ENCODE measurements at places on chromosomes 11 and 22. TPM values are rescaled to one million over a fixed set of nuclear protein-coding genes. Genes with fewer than 3 reads are reported as not detected.

GRCh38 chr11:66789097-66789890 lies 53.9 kb upstream of the RCE1 start:
- H3K4me1 ChIP-seq = no peaks in the 10 kb centered on the region
- no peak for DNase-seq
- H3K36me3 ChIP-seq = no peaks in the 10 kb centered on the region

DNA sequence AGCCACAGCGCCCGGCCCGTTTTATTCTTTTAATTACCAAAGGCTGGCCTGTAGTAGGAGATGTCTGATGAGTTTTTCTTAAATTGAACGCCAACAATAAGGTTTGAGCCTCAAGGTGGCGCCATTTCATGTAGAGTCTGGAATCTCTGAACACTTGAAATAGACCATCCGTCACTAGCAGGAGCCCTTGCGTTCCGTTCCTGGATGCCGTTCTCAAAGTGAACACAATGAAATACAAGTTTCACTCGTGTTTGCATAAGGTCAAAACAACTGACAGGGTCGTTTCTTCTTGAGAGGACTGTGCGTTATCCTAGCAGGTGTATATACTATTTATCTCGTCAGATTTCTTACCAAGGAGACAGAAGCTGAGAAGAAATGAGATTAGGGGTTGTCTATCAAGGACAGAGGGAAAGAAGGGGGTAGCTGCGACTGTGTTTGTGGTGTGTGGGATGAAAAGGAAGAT lies 18.7 kb upstream of the SCGB1D1 start:
- no peaks in the 10 kb centered on the region for H3K36me3 ChIP-seq
- H3K27me3 ChIP-seq = peaks cover 4% of the 10 kb centered on the region
- DNase-seq = peak; percentile 91
- no peaks in the 10 kb centered on the region for H3K4me1 ChIP-seq

DNA sequence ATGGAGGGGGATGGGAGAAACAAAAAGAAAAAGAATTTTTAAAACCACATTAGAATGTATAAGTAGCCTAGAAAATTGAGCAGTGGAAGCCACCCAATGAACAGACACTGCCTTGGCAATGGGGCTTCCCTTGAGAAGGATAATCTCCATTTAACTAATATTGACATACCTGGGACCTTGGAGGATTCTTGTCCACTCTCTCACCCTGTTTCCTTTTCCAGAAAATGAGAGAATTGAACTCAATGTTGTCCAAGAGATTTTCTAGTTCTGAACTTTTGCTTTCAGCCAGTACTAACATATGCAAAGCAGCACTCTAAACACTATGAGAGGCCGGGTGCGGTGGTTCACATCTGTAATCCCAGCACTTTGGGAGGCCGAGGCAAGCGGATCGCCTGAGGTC lies 524 bp downstream of the MS4A8 start:
- DNase-seq = no peak
- H3K36me3 ChIP-seq = no peaks in the 10 kb centered on the region
- H3K4me1 ChIP-seq = no peaks in the 10 kb centered on the region

GRCh38 chr11:44174842-44175241 lies 79.4 kb downstream of the EXT2 start:
- no peak overlapping the region for H3K4me3 ChIP-seq
- H3K36me3 ChIP-seq = no peaks in the 10 kb centered on the region
- no peak overlapping the region for H3K27ac ChIP-seq
- H3K27me3 ChIP-seq = no peaks in the 10 kb centered on the region
- DNase-seq = no peak

GRCh38 chr11:126319374-126319740 lies 15.5 kb downstream of the DCPS start:
- H3K36me3 ChIP-seq = no peaks in the 10 kb centered on the region
- no peaks in the 10 kb centered on the region for H3K4me1 ChIP-seq
- DNase-seq = no peak
- no peak overlapping the region for H3K4me3 ChIP-seq
- no peaks in the 10 kb centered on the region for H3K27me3 ChIP-seq
- peak overlapping the region; percentile 60 for H3K27ac ChIP-seq

DNA sequence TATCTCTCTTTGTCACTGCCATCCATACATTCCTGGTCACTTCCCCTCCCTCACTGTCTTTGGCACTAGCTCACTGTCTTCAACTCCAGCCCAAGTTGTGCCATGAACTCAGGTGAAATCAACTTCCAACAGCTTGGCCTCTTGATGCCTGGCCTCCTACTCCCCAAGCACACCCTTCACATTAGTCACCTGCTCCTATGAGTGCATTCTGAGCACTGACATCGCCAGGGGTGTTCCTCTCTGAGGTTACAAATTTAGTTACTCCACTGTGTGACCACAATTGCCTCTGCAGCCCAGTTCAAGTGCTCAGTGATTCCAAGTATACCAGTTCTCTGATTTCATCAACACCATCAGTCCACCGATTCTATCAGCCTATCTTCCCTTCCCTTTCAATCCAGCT lies 10.8 kb downstream of the DRD2 start:
- no peaks in the 10 kb centered on the region for H3K27me3 ChIP-seq
- no peak overlapping the region for H3K4me3 ChIP-seq
- no peaks in the 10 kb centered on the region for H3K36me3 ChIP-seq
- no peaks in the 10 kb centered on the region for H3K4me1 ChIP-seq
- DNase-seq = no peak

GRCh38 chr22:39215426-39216142 lies 29.2 kb downstream of the PDGFB start:
- no peaks in the 10 kb centered on the region for H3K4me1 ChIP-seq
- no peaks in the 10 kb centered on the region for H3K27me3 ChIP-seq
- DNase-seq = no peak

GRCh38 chr22:36350751-36351594 lies 36.8 kb downstream of the MYH9 start:
- H3K4me1 ChIP-seq = peaks cover 26% of the 10 kb centered on the region
- H3K4me3 ChIP-seq = no peak overlapping the region
- no peaks in the 10 kb centered on the region for H3K27me3 ChIP-seq
- peak overlapping the region; percentile 78 for H3K27ac ChIP-seq

DNA sequence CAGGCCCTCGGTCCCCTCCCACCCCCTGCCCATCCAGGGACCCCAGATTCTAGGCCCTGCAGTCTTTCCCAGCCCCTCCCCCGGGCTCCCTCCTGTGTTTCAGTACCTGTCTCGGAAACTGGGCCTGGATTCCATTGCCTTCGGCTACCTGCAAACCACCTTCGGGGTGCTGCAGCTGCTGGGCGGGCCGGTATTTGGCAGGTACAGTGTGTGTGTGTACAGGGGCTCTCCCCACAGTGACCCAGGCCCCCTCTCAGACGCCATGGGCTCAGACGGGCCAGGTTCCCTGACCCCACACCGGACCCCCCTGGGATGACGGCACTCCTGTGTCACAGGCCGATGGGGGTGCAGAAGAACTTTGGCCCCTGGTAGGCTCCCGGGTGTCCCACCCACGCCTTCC lies 21.1 kb downstream of the PHLDA2 start:
- H3K36me3 ChIP-seq = no peaks in the 10 kb centered on the region
- no peak overlapping the region for H3K27ac ChIP-seq
- DNase-seq = no peak
- H3K4me3 ChIP-seq = no peak overlapping the region

GRCh38 chr11:13891911-13892310 lies 70.6 kb upstream of the SPON1 start:
- no peaks in the 10 kb centered on the region for H3K27me3 ChIP-seq
- no peak overlapping the region for H3K27ac ChIP-seq
- DNase-seq = no peak
- H3K36me3 ChIP-seq = no peaks in the 10 kb centered on the region

GRCh38 chr11:104464691-104465090 lies 300.7 kb upstream of the PDGFD start:
- H3K4me3 ChIP-seq = no peak overlapping the region
- H3K4me1 ChIP-seq = no peaks in the 10 kb centered on the region
- H3K27me3 ChIP-seq = no peaks in the 10 kb centered on the region
- DNase-seq = no peak
- no peak overlapping the region for H3K27ac ChIP-seq

DNA sequence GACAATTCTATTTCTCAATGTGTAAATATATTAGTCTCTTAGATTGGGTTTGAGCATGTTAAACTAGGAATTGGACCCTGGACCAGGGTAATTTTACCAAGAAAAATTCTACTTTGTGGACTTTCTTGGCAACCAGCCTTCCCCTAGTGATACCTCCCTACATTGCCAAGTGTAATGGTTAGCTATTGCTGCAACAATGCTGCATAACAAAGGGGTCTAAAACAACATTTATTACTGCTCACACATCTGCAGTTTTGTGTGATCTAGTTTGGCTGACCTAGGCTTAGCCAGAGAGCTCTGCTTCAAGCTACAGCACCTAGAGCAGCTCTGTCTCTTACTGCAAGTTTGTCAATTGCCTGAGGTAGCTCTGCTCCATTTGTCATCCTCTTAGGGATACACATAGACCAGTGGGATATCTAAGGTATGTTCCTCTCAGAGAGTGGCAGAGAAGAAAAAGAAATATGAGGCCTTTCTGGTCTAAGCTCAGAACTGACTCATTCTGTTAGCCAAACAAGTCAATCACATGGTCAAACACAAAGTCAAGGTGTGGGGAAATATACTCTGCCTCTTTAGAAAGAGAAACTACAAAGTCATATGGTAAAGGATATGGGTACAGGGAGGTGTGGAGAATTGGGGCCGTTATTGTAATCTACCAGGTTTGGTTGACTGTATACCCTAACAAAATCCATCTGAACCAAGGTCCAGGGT lies 2.0 kb upstream of the LAYN start:
- peaks cover 3% of the 10 kb centered on the region for H3K4me1 ChIP-seq
- H3K36me3 ChIP-seq = no peaks in the 10 kb centered on the region
- no peak for DNase-seq
- H3K4me3 ChIP-seq = no peak overlapping the region

- no peaks in the 10 kb centered on the region for H3K36me3 ChIP-seq
- peaks cover 3% of the 10 kb centered on the region for H3K4me1 ChIP-seq
- no peak overlapping the region for H3K27ac ChIP-seq
- no peaks in the 10 kb centered on the region for H3K27me3 ChIP-seq
- no peak overlapping the region for H3K4me3 ChIP-seq
These were observed 14.0 kb downstream of the KIAA0930 start for GRCh38 chr22:45226503-45227186.

DNA sequence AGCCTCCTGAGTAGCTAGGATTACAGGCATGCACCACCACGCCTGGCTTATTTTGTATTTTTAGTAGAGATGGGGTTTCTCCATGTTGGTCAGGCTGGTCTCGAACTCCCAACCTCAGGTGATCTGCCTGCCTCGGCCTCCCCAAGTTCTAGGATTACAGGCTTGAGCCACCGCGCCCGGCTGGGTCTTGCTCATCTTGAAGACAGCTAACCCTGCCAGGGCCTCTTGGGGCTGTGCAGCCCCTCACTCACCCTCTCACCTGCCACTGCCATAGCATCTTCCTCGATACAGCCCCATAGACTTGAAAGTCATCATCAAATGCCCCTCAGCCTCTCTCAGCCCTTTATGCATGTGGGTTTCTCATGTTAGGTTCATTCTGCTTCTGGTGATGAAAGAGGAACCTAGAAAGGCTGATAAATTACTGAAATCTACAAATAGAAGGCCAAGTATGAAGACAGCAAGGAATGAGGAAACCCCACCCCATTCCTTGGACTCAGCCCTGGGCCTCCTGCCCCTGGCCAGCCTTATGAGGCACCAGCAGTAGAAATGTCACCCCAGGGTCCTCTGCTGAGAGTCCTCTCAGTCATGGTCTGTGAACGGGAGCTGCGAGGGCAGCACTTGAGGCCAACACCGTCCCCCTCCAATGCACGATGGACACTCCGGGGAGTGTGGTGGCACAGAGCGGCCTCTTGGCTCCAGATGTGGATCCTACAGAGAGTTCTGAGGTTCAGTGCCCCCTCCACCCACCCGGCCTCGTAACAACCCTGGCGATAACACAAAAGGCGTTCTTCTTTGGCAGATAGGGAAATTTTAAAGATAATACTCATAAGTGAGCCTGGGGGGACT lies 24.8 kb downstream of the SCGB1A1 start:
- peak overlapping the region; percentile 65 for H3K27ac ChIP-seq
- H3K36me3 ChIP-seq = no peaks in the 10 kb centered on the region
- no peak overlapping the region for H3K4me3 ChIP-seq
- DNase-seq = no peak

DNA sequence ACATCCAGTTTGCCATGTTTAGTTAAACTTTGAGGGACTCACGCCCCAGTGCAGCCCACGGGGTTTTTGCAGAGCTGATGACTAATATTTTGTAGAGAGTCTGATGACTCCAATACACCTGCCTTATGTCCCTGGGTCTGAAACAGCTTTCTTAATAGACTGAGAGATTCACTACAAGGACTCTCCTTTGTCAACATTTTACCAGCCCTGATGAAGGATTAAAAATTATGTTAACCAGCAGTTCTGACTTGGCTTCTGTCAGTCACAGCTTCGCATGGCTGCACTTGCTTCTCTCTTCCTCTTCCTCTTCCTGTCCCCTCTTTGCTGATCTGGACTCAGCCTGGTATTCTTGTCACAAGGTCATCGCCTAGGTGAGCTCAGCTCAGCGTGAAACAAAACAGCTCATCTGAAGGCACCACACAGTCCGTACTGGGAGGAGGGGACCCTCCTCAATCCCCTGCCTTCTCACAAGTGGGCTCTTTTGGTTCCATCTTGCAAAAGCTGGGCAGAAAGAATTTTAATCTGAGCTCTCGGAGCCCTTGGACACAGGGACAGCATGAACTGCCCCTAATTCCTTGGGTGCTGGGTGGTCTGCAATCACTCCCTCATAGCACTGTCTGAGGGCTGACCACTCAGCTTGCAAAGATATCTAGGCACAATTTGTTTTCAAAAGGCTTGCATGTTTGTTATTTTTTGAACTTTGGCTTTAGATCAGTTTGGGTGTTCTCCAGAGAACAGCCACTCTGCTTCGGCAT lies 38.1 kb upstream of the POU2AF1 start:
- H3K27me3 ChIP-seq = no peaks in the 10 kb centered on the region
- no peaks in the 10 kb centered on the region for H3K4me1 ChIP-seq
- no peak for DNase-seq
- peak overlapping the region; percentile 25 for H3K27ac ChIP-seq
- H3K4me3 ChIP-seq = no peak overlapping the region

DNA sequence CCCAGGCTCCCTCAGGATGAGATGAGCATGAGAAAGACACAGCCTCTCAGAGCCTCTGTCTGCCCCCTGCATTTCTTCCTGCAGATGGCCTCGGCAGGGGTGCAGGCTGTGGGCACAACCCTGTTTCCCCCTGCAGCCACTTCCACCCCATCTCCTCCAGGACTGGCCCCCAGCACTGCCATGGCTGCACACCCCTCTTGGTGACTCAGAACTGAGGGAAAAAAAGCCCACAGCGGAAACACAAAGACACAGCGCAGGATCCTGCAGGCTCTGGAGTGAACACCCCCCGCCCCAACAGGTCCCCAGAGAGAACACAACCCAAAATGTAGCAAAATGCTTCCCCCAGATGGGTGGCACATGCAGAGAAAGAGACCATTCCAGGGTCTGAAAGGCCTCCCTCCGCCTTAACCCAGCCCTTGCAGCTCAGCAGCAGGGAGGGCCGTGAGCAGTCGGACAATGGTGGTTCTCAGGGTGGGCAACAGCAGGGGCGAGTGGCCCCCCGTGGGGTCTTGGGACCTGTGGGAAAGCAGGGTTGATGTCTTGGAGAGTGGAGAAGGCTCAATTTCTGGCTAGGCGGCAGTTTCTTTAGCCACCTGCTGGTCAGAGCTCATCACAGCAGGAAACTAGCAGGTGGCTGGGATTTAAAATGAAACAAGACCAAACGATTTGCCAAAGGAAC lies 8.0 kb downstream of the TUBGCP6 start:
- H3K27me3 ChIP-seq = no peaks in the 10 kb centered on the region
- H3K4me3 ChIP-seq = no peak overlapping the region

The SAA4 gene
- not detected for total RNA-seq

The ADM gene
- total RNA-seq = 42.4 TPM

The TMEM25 gene
- total RNA-seq = 3.8 TPM

The C11orf97 gene
- total RNA-seq = not detected
